Muscle of leg (tissue), 16 donors: ENCODE measurements at places on chromosomes 13 and 19. TPM values are rescaled to one million over a fixed set of nuclear protein-coding genes. Genes with fewer than 3 reads are reported as not detected.

The FBXO27 gene
- 1.4 TPM for total RNA-seq

The SELENOV gene
- total RNA-seq, result 0.13 TPM

The ADPRHL1 gene
- 212 TPM for total RNA-seq

The FFAR1 gene
- total RNA-seq, result 0.04 TPM

The SMIM44 gene
- not detected for total RNA-seq

The LIG1 gene
- total RNA-seq, result 20.4 TPM

The DLL3 gene
- total RNA-seq, result 0.09 TPM

The IGFL3 gene
- total RNA-seq, result not detected

The FFAR2 gene
- total RNA-seq, result 0.22 TPM

The SACS gene
- total RNA-seq, result 76.8 TPM

The KLK11 gene
- not detected for total RNA-seq

The NFILZ gene
- total RNA-seq, result not detected

The SIRT2 gene
- 100 TPM for total RNA-seq

The CEACAM8 gene
- total RNA-seq, result 0.04 TPM

The NLRP9 gene
- not detected for total RNA-seq

The SLC27A5 gene
- total RNA-seq, result 5.7 TPM

The TRIP10 gene
- total RNA-seq, result 35.5 TPM

The DAND5 gene
- 0.04 TPM for total RNA-seq

The MBD3L3 gene
- not detected for total RNA-seq

The A1BG gene
- total RNA-seq, result 10.8 TPM

The TSEN34 gene
- total RNA-seq, result 25.8 TPM

The PNMA8B gene
- total RNA-seq, result 3.5 TPM

The CDX2 gene
- not detected for total RNA-seq

The TPTE2 gene
- 0.09 TPM for total RNA-seq

The CABP5 gene
- not detected for total RNA-seq

The ZIM2 gene
- 4.6 TPM for total RNA-seq

The ZSCAN4 gene
- total RNA-seq, result not detected

The UQCRFS1 gene
- total RNA-seq, result 48.1 TPM

The FGF14 gene
- 2.1 TPM for total RNA-seq

The PSG7 gene
- not detected for total RNA-seq

The MIR17HG gene
- total RNA-seq, result 6.3 TPM

The KCNC3 gene
- total RNA-seq, result 0.13 TPM

The LAIR1 gene
- total RNA-seq, result 5.3 TPM

The MCOLN1 gene
- total RNA-seq, result 3.9 TPM

The NBEA gene
- 18.0 TPM for total RNA-seq

The CGB7 gene
- total RNA-seq, result 0.53 TPM
